ENCODE measurements at places on chromosomes 1 and 21.

GRCh38 chr1:155013632-155014031, 11.0 kb downstream of the ZBTB7B start:
- DNase-seq, result no peak

DNA sequence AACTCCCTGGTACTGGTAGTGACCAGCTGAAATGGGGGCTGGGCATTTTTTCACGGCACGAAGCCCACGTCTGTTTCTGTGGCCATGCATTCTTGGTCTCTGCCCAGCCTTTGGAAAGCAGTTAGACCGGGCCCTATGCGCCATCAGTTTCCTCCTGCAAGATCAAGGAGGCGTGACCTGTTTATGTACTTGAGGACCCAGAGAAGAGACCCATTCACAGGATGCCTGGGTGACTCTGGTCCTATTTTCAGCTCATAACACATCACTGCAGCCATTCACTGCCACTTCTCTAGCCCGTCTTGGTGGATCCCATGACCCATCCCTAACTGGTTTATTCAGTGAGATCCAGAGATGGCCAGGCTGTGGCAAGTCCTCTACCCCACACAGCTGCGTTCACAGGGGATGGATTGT, 70.4 kb downstream of the SPSB1 start:
- DNase-seq, result no peak

DNA sequence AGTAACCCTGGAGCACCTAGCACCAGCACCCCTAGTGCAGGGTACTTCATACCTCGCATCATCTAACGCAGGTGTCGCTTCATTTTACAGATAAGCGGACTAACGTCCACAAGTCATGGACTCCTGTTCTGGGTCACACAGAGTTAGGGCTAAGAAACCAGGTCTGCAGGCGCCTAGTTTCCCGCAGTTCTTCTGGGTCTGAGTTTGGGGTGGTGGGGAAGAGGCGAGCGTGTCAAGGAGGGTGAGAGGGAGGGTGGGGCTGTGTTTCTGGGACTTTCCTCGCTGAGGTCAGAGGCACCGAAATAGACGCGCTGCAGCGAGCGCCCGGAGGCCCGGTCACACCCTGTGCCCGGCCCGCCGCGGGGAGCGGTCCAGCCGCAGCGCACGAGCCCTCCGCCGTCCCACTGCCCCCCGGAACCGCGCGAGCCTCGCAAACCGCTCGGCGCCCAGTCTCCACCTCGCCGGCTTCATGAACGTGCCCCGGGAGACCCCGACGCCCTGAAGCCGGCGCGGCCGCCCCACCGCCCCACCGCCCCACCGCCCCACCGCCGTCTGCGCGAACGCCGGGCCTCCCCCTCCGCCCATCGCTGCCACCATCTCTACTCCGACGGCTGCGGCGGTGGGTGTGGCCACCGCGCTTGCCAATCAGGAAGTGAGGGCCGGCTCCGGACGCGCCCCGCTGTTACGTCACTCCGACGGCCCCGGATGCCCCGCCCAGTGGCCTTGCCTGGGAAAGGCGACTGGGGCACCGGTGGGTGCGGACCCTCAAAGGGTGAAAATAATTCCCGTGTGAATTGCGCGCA, 12.3 kb downstream of the IFI6 start:
- DNase-seq, result peak; percentile 85

DNA sequence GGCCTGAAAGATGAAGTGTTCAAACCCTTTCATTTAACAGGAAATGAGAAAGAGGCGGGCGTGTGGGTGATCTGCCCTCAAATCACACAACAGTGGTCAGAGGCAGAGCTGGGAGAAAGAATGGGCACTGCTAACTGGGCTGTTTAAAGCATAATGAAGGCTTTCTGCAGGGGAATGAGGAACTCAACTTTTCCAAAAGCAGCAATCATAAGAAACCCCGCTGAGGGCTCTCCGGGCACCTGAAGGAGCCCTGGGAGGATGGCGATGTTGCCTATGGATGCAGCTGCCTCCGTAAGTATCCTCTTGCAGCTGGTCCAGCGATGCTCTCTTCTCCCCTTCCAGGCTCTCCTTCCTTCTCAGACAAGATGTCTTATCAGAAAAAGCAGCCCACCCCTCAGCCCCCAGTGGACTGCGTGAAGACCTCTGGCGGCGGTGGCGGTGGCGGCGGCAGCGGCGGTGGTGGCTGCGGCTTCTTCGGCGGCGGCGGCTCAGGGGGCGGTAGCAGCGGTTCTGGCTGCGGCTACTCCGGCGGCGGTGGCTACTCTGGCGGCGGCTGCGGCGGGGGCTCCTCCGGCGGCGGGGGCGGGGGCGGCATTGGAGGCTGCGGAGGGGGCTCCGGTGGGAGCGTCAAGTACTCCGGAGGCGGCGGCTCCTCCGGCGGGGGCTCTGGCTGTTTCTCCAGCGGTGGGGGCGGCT, 1.2 kb downstream of the LORICRIN start:
- no peak for DNase-seq

GRCh38 chr1:153697191-153698019, 18.9 kb downstream of the NPR1 start:
- no peak for DNase-seq

- no peak for DNase-seq
Observed at GRCh38 chr21:40837456-40837855, 9.5 kb downstream of the DSCAM start.

- no peak for DNase-seq
Observed at GRCh38 chr21:17679002-17679600, 66.4 kb upstream of the BTG3 start.

DNA sequence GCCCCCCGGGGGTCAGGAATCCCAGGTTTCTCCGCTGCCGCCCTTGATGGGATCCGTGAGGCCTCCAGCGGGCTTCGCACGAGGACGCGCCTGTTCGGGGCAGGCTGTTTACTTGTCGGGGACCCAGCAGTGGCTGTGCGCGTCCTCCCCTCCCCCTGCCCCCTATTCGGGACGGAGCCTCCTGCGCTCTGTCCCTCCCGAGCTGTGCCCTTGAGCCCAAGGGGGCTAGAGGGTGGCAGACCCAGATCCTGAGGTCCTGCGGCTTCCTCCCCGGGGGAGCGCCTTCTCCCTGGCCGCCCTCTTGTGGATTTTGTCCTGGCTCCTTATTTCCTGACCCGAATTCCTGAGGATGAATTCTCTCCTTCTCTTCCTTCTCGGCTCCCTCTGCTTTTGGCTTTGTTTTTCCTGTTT, 38.4 kb downstream of the PIK3CD start:
- no peak for DNase-seq

DNA sequence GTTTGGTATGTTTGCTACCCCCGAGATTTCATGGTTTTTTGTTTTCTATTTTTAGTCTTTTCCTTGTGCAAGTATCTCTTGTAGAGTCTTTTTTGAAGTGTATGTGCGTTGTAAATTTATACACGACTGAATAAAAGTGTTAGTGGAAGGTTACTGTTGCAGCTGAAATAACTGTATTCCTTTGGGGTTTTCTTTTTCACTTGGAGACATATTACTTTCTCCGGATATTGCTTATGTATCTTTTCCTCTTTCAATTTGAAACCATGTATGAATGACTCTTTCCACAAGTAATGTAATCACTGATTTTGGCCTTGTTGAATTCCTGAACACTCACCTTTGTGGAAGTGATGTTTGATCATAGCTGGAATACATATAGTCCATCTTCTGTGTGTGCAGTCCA, 956 bp downstream of the URB2 start:
- DNase-seq, result no peak

GRCh38 chr1:226201029-226201593, 14.6 kb upstream of the ACBD3 start:
- DNase-seq, result no peak

GRCh38 chr1:5646486-5647149, 345.6 kb downstream of the NPHP4 start:
- DNase-seq, result no peak

- peak; percentile 62 for DNase-seq
Observed at GRCh38 chr1:185317886-185318310, 855 bp upstream of the IVNS1ABP start.

DNA sequence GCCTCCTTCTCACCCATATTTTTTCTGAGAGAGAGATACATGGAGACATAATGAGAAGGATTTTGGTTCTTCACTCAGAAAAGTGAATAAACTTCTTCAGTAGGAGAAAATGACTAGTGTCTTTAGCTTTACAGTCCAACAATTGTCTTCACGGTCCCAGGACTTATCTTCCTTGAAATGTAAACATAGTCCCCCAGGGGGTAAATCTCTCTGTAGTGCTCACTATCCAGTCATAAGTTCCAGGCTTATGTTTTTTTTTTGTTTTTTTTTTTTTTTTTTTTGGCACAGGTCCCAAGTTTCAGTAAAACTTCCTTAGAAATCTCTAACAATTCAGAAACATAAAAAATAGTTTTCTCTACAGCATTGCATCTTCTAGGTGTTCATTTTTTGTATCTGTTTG, 890.2 kb upstream of the B3GALT2 start:
- no peak for DNase-seq

DNA sequence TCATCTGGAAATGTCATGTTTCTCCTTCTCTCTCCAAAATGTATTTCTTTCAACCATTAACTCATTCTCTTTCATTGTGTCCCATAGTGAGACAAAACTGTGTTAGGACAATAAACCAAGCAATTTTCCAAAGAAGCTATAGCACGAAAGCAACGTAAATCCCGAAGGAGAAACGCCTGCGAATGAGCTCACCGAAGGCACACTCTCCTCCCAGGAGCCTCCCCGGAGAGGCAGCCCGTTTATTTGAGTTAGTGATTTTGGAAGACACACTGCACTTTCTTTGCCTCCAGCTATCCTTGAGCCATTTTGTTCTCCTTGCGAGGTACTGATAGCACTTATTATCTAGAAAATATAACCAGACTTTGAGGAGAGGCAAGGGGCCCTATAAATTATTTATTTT, 41.2 kb downstream of the RSPH1 start:
- no peak for DNase-seq

DNA sequence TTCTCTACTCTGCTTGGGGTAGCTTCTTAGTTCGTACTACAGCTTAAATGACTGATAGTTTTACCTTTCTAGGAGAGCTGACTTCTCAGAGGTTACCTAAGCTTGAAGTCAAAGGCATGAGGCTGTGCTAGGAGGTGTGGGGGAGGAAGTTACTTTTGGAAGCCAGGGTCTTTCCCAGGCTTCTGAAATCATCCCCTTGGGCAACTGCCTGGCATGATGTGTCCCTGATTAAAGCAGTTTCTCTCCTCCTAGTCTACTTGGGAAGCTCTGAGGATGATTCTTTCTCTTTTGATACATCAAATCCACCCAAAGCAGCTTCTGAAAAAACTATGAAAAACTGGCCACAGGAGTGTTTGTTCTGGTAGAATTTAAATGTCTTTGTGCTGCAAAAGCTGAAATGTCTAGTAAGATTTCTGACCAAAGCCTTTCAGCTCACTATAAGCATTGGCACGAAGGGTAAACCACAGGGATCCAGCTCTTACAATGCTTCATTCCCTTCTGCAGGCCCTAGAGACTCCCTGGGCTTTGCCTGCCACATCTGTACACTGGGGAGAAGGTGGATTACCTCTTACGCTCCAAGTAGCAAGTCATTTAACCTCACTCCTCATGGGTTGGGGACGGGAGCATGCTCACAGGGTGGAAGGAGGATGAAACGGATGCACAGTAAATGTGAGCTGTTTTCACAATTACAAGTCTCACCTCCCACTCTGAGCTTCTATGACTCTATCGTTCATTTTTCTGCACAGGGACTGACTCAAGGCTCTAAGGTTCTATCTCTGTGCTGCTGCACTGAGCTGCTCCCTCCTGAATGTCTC, 59.6 kb downstream of the RUNX1 start:
- DNase-seq, result peak; percentile 48

GRCh38 chr21:28342212-28342810, 650.4 kb downstream of the LTN1 start:
- DNase-seq, result no peak

- no peak for DNase-seq
Observed at GRCh38 chr21:26070822-26071425, 99.6 kb downstream of the APP start.

GRCh38 chr1:110118636-110119396, 6.6 kb downstream of the UBL4B start:
- DNase-seq, result peak; percentile 16

DNA sequence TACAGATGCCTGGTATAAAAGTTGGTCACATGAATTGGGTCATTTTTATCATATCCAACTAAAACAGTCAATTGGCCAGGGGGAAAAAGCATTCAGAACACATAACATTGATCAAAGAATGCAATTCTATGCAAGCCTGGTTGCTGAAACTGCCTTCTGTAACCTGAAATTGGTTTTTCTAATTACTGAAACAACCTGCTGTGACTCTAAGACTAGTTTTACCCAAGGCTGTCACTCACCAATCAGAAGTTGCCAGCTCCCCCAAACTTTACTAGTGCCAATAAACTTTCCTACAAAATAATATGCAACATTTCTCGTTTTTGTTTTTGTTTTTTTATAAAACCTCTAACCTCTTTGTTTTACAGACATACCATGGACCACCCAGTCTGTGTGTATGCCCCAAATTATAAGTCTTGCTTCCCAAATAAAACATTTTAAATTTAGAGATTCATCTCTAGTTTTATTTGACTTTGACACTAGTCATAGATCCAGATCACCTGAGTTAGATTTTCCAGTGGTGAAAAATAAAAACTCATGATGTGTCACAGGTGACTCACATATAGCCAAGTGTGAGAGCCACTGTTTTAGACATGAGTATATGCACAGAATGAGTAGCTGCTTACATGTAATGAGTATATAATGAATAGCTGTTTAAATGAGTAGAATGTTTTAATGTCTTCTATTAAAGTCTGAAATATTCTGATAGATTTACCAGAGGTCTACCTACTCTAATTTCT, 64.2 kb upstream of the CR2 start:
- DNase-seq, result no peak
